B cell (primary cell): ENCODE measurements at places on chromosomes 7 and 10. TPM values are rescaled to one million over a fixed set of nuclear protein-coding genes. Genes with fewer than 3 reads are reported as not detected.
A peak's percentile ranks its signal among the peaks of the same experiment; 100 is the strongest.

DNA sequence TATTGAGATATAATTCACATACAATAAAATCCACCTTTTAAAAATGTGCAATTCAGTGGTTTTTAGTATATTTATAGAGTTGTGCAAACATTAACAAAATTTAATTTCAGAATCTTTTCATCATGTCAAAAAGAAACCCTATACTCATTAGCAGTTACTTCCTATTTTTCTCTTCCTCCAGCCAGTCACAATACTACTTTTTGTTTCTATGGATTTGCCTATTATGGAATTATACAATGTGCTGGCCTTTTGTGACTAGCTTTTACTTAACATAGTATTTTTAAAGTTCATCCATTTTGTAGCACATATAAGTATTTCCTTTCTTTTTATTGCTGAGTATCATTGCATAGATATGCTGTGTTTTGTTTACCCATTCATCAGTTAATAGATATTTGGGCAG is 199.9 kb upstream of the IMMP2L start:
- DNase-seq = no peak
- H3K27ac ChIP-seq = no peak overlapping the region
- no peak overlapping the region for H3K4me3 ChIP-seq
- H3K27me3 ChIP-seq = no peaks in the 10 kb centered on the region

DNA sequence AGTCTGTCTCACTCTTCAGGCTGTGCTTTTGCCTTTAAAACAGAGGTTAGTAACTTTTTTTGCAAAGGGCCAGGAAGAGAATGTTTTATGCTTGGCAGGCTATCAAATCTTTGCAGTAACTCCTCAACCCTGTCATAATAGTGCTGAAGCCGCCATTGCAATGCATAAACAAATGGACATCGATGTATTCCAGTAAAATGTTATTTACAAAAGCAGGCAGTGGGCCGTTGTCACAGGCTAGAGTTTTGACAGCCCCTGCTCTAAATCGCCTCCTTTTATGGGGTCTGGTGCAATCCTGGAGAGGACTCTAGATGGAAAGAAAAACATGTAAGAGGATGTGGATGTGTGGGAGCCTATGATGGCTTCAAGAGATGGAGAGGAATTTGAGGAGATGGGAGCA is 568.3 kb downstream of the TYW1 start:
- DNase-seq = no peak
- H3K27ac ChIP-seq = no peak overlapping the region
- no peaks in the 10 kb centered on the region for H3K36me3 ChIP-seq
- H3K4me3 ChIP-seq = no peak overlapping the region

DNA sequence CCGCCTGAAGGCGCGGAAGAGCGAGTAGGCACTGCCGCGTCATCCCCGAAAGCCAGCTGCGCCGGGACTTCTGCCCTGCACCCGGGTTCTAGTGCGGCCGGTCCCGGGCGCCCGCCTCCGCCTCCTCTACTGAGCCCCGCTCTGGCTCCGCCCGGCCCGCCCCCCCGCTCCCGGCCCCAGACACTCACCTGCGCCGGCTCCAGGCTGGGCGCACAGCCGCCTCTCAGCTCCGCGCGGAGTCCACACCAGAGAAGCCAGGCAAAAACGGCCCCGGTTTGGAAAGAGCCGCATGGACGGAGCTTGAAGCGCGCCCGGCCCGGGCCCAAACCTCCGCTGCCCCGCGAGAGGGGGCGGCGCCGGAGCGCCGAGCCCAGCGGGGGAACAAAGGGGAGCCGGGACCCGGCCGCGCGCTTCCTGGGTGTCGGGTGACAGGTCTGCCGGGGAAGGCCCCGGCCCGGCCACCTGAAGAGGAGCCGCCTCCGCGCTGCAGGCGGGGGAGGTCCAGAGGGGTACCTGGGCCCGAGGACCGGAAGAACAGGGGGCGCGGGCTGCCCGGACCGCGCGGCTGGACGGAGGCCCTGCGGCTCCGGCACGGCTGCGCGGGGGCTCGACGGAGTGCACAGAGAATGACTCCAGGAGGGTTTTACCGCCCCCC is 168.2 kb downstream of the NRF1 start:
- peak overlapping the region; percentile 65 for H3K4me3 ChIP-seq
- H3K4me1 ChIP-seq = peaks cover 59% of the 10 kb centered on the region
- peak; percentile 70 for DNase-seq

DNA sequence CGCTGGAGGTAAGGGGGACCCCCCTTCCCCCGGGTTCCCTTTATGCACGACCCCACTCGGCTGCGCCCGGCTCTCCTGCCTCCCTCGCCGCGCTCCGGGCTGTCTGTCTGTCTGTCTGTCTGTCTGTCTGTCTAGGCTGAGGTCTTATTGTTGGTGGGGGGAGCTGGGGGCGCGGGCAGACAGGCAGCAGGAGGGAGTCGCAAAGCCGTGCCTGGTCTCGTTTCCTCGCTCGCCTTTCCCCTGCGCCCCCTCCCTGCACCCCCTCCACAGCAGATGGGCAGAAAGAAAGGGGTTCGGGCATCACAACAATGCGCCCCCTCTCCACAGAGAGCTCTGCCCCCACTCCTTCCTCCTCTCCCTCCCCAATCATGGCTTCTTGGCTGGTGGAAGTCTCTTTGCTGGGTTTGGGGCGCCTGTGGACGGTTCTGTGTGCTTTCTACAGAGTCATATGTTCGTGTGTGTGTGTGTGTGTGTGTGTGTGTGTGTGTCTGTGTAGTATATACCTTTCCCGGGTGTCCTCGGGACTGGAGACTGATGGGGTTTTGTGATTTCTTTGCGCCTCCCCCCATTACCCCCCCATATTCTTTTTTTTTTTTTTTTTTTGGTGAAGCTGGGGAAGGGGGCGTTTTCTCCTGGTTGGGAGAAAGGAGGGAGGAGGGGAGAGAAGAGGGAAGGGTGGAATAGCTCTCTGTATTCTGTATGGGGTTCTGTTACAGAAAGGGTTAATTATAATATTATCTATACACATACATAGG is 1.9 kb downstream of the AUTS2 start:
- peaks cover 39% of the 10 kb centered on the region for H3K4me1 ChIP-seq
- H3K4me3 ChIP-seq = peak overlapping the region; percentile 80
- H3K27me3 ChIP-seq = no peaks in the 10 kb centered on the region
- H3K36me3 ChIP-seq = no peaks in the 10 kb centered on the region
- H3K27ac ChIP-seq = no peak overlapping the region
- no peak for DNase-seq

- peaks cover 1% of the 10 kb centered on the region for H3K36me3 ChIP-seq
- H3K27ac ChIP-seq = no peak overlapping the region
- no peaks in the 10 kb centered on the region for H3K27me3 ChIP-seq
- no peak overlapping the region for H3K4me3 ChIP-seq
- peaks cover 37% of the 10 kb centered on the region for H3K4me1 ChIP-seq
Observed at GRCh38 chr7:26356229-26356628, 64.6 kb downstream of the SNX10 start.

DNA sequence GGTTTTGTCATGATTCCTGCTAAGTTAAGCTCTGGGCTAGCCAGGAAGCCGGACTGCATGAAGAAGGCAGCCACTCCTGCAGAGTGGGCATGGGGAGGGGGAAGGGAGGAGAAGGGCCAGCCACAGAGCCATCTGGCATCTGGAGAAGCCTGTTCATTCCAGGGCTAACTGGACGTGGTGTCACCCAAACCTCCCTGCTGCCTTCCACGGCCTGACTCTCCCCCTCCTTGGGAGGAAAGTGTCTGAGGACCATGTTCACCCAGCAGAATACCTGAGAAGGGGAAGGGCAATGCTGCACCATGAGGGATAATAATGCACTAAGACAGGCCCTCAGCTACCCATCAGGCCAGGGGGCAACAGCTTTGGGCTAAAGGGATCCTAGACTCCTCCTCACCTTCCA is 15.4 kb downstream of the AQP1 start:
- no peaks in the 10 kb centered on the region for H3K36me3 ChIP-seq
- no peak for DNase-seq
- no peak overlapping the region for H3K4me3 ChIP-seq
- no peak overlapping the region for H3K27ac ChIP-seq
- no peaks in the 10 kb centered on the region for H3K27me3 ChIP-seq

Gene MAP3K8
- total RNA-seq = 97.0 and 104 TPM in 2 replicates

GRCh38 chr10:86613905-86614304 is 40.4 kb upstream of the OPN4 start:
- no peaks in the 10 kb centered on the region for H3K36me3 ChIP-seq
- H3K27me3 ChIP-seq = peaks cover under 1% of the 10 kb centered on the region
- no peak overlapping the region for H3K27ac ChIP-seq
- DNase-seq = no peak
- no peak overlapping the region for H3K4me3 ChIP-seq

Gene OPN1SW
- not detected in 2 replicates for total RNA-seq

- no peak overlapping the region for H3K4me3 ChIP-seq
- H3K36me3 ChIP-seq = no peaks in the 10 kb centered on the region
- H3K27me3 ChIP-seq = no peaks in the 10 kb centered on the region
- no peaks in the 10 kb centered on the region for H3K4me1 ChIP-seq
Observed at GRCh38 chr10:78570633-78571235, 498.0 kb upstream of the ZMIZ1 start.

DNA sequence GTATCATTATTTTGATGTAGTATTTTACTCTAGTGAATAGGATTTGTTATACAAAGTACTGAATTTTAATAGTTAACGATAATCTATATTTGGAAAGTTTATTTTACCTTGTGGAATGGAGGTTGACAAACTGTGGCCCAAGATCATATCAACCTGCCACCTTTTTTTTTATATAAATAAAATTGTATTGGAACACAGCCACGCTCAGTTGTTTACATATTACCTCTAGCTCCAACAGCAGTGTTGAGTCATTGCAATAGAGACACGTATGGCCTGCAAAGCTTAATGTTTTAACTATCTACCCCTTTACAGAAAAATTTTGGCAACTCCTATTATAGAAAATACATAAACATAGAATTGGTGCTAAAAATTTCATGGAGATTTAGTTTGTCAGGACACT is 239.3 kb downstream of the THSD7A start:
- no peak for DNase-seq
- H3K4me3 ChIP-seq = no peak overlapping the region
- no peaks in the 10 kb centered on the region for H3K4me1 ChIP-seq

DNA sequence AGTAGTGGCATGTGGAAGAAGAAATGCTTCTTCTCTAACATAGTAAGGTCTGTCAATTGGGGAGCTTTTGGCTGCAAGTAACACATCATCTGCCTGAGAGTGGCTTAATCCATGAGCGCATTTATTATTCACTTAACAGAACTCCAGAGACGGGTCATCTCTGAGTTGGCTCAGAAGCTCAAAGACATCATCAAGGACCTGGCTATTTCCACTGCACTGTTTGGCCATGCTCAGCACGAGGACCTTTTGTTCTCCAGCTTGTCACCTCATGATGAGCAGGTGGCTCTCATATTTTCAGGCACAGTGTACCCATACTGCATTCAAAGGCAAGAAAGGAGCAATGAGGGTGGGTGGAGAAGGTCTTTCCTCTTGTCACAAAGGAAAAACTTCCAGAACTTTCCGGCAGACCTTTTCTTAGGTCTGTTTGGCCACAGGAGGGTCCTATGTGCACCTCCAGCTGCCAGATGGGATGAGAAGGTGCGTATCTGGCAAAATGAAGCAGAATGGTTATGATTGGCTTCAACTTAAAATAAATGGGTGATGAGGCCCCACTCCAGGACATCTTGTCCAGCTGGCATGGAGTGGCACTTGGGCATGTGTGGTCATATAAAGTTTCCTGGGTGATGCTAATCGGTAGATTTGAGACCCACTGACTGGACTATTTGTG is 55.6 kb upstream of the SHH start:
- H3K27me3 ChIP-seq = no peaks in the 10 kb centered on the region
- H3K4me1 ChIP-seq = no peaks in the 10 kb centered on the region
- H3K4me3 ChIP-seq = no peak overlapping the region
- no peak for DNase-seq
- H3K27ac ChIP-seq = no peak overlapping the region

DNA sequence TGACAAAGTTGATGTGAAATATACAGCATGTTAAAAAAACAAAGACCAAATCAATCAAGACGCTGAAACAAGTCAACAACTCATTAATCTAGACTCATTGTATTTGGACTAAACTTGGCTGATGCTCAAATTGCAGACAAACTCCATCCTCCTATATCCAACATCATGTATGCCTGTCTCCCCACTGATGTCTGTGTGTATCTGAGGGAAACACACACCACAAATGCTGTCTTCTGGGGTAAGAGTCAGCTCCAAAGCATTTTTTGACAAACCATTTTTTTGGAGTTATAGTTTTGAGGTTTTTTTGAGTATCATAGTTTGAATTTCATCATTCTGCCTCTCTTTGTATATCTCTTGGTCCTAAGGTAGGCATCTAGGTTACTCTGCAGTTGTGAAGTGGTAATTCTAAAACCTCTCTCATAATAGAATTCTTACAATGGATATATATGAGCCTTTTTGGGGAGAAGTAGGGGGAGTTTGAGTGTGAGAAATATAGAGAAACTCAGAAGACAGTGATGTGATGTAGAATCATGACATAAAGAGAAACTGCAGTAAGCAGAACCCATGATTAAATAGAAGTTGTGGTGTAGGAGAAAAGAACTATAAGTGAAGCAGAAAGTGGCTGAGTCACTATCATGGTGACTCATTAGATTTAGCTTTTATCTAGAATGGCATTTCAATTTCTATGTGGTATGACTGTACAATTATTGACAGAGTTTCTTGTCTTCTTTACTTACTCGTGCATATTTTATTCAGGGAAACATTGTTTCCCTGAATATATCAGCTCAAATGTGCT is 1531.1 kb upstream of the LRRTM3 start:
- H3K27me3 ChIP-seq = no peaks in the 10 kb centered on the region
- no peak overlapping the region for H3K27ac ChIP-seq
- no peaks in the 10 kb centered on the region for H3K36me3 ChIP-seq

DNA sequence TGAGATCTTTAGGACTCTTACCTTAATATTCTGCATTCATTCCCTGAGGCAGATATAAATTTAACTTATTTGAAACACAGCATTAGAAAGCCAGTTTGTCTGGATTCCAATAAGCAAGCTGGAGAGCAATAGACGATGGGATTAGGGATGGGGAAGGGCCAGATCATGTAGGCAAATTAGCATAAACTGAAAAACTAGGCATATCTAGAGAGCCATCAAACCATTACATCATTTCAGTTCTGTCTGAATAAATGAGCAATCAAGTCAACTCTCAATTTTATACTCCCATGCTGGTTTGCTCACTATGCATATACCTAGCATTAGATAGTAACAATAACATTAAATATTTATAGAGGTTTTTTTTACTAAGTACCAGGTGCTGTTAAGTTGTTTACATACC is 583.6 kb upstream of the LRRN3 start:
- H3K27me3 ChIP-seq = no peaks in the 10 kb centered on the region
- H3K27ac ChIP-seq = no peak overlapping the region
- DNase-seq = no peak
- no peaks in the 10 kb centered on the region for H3K36me3 ChIP-seq
- H3K4me3 ChIP-seq = no peak overlapping the region
- H3K4me1 ChIP-seq = no peaks in the 10 kb centered on the region
